ENCODE measurements at places on chromosomes 16 and 17.

DNA sequence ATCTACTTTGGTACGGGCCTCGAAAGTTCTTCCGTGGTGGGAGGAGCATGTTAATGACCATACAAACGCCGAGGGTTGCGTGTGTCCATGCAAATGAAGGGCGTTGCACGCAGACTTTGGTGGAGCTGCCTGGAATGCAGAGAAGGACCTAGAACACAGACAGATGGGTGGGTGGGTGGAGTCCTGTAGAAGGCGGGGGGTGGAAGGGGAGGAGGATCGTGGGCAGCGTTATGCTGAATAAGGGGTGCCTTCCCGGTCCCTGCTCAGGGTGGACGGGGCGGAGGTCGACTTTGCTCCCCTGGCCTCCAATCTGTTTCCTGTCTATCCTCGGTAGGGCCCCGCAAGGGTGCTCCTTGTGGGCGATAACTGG is 795 bp upstream of the PAQR4 start:
- H3K4me3 ChIP-seq, result peak overlapping the region; percentile 65
- no peak overlapping the region for H3K27ac ChIP-seq
- DNase-seq, result no peak
- peaks cover 29% of the 10 kb centered on the region for H3K4me1 ChIP-seq

DNA sequence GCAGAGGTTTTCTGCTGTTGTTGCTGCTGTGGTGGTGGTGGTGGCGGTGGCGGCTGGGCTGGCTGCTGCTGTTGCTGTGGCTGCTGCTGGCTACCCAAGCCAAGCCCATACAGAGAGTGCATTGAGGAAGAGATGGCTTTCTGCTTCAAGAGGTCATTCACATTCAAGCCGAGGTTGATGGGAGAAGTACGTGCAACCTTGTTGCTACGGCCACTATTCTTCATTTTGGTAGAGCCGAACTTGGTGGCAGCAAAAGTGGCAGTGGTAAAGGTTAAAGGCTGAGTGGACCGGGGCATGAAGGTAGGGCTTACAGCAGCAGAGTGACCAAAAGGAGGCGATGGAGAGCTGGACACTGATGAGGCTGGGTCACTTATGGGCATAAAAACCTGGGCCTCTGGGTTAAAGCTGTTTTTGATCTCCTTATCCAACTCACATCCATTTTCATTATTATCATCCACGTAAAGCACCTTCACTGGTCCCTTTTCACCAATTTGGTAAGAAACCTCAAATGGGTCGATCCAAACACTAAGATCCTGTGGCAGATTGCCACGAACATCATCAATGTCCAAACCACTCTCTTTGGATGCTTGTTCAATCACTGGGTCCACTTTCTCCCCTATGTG is 2.8 kb downstream of the TOB1 start:
- peaks cover 17% of the 10 kb centered on the region for H3K36me3 ChIP-seq
- peak; percentile 71 for DNase-seq
- H3K4me3 ChIP-seq, result peak overlapping the region; percentile 88
- no peaks in the 10 kb centered on the region for H3K27me3 ChIP-seq
- peaks cover 32% of the 10 kb centered on the region for H3K4me1 ChIP-seq

DNA sequence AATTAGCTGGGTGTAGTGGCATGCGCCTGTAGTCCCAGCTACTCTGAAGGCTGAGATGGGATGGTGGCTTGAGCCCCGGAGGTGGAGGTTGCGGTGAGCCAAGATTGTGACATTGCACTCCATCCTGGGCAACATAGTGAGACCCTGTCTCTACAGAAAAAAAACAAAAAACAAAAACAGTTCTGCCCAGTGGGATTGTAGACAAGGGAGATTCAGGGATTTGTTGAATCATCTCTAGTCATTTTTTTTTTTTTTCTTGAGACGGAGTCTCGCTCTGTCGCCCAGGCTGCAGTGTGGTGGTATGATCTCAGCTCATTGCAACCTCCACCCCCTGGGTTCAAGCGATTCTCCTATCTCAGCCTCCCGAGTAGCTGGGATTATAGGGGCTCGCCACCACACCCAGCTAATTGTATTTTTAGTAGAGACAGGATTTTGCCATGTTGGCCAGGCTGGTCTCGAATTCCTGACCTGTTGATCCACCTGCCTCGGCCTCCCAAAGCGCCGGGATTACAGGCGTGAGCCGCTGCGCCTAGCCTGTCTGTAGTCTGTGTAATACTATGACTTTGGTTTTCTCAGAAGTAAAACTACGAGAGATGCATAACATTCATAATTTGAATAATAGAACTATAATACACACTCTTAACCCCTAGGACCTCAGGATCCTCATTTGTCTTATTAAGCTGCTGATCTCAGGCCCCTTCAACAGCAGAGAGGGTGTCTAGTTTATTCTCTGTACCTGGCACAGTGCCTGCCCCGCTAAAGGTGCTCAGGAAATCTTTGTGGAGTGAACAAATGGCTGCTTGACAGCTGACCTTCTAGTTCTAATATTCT is 1.4 kb downstream of the TEN1 start:
- peaks cover 7% of the 10 kb centered on the region for H3K36me3 ChIP-seq
- peak overlapping the region; percentile 99 for H3K27ac ChIP-seq
- no peak for DNase-seq

- H3K4me3 ChIP-seq, result no peak overlapping the region
- H3K27me3 ChIP-seq, result no peaks in the 10 kb centered on the region
- no peaks in the 10 kb centered on the region for H3K4me1 ChIP-seq
- H3K27ac ChIP-seq, result no peak overlapping the region
- DNase-seq, result no peak
Measured at GRCh38 chr16:13322336-13322735, 420.9 kb downstream of the SHISA9 start.

DNA sequence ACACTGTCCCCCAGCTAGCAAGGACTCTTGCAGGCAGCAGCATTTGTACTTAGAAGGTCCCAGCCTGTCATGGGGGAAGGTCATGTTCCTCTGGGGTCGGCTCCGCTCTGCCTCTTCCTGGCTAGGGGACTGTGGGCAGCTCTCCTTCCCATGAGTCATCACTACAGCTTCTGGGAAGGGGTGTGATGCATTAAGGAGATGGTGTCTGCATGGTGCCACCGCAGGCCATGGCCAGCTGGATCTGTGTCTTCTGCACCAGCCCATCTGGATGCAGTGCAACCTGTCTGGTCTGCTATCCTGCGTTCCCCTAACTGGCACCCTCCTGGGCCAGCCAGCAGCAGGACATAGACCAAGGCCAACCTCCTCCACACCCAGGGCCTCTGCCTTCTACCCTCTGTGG is 6.3 kb downstream of the STARD3 start:
- H3K27me3 ChIP-seq, result no peaks in the 10 kb centered on the region
- no peak overlapping the region for H3K27ac ChIP-seq
- peaks cover 58% of the 10 kb centered on the region for H3K4me1 ChIP-seq
- no peaks in the 10 kb centered on the region for H3K36me3 ChIP-seq
- no peak overlapping the region for H3K4me3 ChIP-seq

GRCh38 chr16:2432286-2432685 is 3.0 kb downstream of the CCNF start:
- DNase-seq, result no peak
- peaks cover 49% of the 10 kb centered on the region for H3K36me3 ChIP-seq
- H3K27ac ChIP-seq, result no peak overlapping the region
- peaks cover 15% of the 10 kb centered on the region for H3K4me1 ChIP-seq

DNA sequence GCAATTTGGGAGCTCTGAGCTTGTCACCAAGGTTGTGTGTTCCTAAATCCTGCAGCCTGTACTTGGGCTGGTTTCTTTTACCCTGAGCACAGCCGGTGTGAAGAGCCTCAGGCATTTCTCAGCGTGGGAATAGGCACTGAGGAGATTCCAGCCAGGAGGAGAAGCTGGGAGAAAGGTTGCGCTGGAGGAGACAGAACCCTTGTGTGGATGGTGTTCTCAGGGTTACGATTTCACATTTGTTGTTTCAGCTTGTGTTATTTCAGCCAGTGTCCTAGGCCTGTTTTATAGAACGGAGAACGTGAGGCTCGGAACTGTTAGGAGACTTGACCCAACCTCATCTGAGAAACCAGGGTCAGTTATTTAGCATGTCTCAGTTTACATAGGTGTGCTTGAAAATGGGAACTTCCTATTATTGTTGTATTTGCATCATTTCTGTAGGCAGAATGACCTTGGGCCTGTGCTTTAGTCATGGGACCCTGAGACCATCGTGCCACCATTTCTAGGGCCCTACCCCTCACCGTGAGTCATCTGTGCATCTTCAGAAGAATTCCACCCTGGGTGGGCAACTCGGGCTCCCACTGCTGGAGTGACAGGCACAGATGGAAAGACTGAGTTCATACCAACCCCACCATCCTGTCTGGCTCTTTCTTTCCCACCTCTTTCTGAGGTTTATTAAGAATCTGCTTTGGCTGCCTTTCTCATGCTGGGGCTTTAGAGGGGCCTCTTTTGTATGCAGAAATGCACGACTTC is 134.9 kb downstream of the MSI2 start:
- DNase-seq, result no peak
- H3K27me3 ChIP-seq, result no peaks in the 10 kb centered on the region
- H3K4me3 ChIP-seq, result no peak overlapping the region
- H3K36me3 ChIP-seq, result peaks cover 48% of the 10 kb centered on the region
- no peak overlapping the region for H3K27ac ChIP-seq
- H3K4me1 ChIP-seq, result peaks cover 14% of the 10 kb centered on the region

DNA sequence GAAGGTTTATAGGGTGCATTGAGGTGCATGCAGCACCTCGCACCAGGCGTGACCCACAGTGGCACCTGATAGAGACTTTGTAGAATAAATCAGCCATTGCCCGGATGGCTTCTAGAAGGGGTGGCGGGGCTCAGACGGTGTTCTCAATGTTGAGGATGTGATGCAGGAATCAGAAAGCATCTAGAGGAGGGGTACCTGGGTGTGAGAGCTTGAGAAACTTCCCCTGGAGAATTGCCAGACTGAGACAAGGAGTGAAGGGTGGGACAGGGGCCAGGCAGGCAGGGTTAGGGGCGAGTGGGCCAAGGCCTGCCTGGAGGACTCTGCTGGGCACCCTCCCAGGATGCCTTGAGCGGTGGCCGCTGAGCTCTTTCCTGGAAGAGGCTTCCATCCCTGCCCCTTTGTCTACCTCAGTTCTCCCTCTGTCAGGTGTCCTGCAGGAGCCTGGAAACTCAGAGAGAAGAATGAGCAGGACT is 9.3 kb upstream of the ADGRG1 start:
- H3K4me1 ChIP-seq, result peaks cover 26% of the 10 kb centered on the region
- no peak overlapping the region for H3K4me3 ChIP-seq
- no peaks in the 10 kb centered on the region for H3K36me3 ChIP-seq
- no peak for DNase-seq
- no peaks in the 10 kb centered on the region for H3K27me3 ChIP-seq

DNA sequence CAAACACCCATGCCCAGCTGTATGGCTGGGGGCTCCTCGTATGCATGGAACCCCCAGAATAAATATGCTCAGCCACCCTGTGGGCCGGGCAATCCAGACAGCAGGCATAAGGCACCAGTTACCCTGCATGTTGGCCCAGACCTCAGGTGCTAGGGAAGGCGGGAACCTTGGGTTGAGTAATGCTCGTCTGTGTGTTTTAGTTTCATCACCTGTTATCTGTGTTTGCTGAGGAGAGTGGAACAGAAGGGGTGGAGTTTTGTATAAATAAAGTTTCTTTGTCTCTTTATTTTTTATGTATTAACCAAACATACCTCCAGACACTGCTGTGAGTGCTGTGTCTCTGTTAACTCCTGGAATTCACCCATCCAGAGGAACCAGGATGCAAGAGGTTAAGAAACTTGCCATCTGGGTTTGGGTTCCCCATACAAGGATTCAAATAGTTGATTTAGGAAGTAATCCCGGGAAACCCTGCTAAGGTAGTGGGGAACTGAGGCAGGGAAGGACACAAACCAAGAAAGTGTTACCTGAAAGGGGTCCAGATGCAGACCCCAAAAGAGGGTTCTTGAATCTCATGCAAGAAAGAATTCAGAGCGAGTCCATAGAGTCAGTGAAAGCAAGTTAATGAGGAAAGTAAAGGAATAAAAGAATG is 37.4 kb upstream of the IL21R start:
- no peak overlapping the region for H3K4me3 ChIP-seq
- peaks cover 75% of the 10 kb centered on the region for H3K4me1 ChIP-seq
- peak; percentile 53 for DNase-seq
- H3K27me3 ChIP-seq, result no peaks in the 10 kb centered on the region
- peak overlapping the region; percentile 100 for H3K27ac ChIP-seq
- H3K36me3 ChIP-seq, result peaks cover 67% of the 10 kb centered on the region

GRCh38 chr17:72725433-72726068 is 366.9 kb downstream of the SLC39A11 start:
- DNase-seq, result peak; percentile 65
- no peak overlapping the region for H3K4me3 ChIP-seq
- H3K27me3 ChIP-seq, result no peaks in the 10 kb centered on the region
- H3K36me3 ChIP-seq, result no peaks in the 10 kb centered on the region

GRCh38 chr16:27127308-27127707 is 60.6 kb downstream of the C16orf82 start:
- peaks cover 1% of the 10 kb centered on the region for H3K27me3 ChIP-seq
- H3K4me1 ChIP-seq, result no peaks in the 10 kb centered on the region
- H3K36me3 ChIP-seq, result no peaks in the 10 kb centered on the region
- DNase-seq, result no peak

DNA sequence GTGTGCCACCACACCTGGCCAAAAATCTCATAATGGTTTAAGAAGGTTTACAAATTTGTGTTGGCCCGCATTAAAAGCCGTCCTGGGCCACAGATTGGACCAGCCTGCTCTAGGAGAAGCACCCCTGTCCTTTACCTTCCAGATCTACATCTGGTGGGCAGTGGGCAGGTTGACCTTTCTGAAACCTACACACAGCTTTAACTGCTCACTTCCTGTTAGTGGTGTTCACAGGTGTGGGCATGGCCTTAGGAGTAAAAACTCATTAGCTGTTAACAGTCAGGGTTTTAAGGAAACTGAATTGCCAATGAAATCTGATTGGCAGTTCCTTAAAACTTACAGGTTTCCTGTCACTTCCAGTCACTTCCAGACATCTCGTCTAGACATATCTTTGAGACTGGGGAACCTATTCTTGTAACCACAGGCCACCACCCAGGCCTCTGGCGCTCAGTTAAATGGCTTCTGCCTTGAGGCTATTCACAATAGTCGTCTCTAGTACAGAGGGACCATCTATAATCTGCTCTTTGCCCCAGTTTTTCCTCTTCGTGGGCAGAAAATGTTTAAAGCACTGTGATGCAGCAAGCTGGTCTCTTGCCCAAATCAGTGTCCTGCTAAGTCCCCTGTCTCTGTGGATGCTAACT is 29.3 kb downstream of the GNGT2 start:
- no peak overlapping the region for H3K27ac ChIP-seq
- H3K27me3 ChIP-seq, result no peaks in the 10 kb centered on the region
- H3K4me1 ChIP-seq, result peaks cover 4% of the 10 kb centered on the region
- no peak for DNase-seq
- peaks cover 3% of the 10 kb centered on the region for H3K36me3 ChIP-seq
- no peak overlapping the region for H3K4me3 ChIP-seq

DNA sequence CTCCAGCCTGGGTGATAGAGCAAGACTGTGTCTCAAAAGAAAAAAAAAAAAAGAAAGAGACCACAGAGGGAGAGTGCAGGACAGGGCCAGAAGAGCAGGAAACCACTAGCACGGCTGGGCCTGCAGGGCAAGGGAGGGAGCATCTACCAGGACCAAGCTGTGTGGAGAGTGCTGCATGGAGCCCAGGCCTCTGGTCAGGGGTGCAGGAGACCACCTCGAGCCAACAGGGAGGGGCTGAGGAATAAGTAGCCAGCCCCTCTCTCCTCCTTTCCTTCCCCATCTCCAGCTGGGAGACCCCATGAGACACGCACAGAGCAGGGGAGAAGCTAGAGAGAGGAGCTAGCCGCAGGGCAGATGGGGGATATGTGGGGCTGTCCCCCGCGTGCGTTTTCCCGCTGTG is 67.0 kb upstream of the DNAH17 start:
- peaks cover 3% of the 10 kb centered on the region for H3K36me3 ChIP-seq
- H3K27me3 ChIP-seq, result peaks cover 2% of the 10 kb centered on the region
- DNase-seq, result no peak
- no peak overlapping the region for H3K4me3 ChIP-seq

Data from activated CD8-positive, alpha-beta T cell treated with anti-CD3 and anti-CD28 coated beads for 36 hours (primary cell).